ENCODE measurements at places on chromosomes 13 and 19.

DNA sequence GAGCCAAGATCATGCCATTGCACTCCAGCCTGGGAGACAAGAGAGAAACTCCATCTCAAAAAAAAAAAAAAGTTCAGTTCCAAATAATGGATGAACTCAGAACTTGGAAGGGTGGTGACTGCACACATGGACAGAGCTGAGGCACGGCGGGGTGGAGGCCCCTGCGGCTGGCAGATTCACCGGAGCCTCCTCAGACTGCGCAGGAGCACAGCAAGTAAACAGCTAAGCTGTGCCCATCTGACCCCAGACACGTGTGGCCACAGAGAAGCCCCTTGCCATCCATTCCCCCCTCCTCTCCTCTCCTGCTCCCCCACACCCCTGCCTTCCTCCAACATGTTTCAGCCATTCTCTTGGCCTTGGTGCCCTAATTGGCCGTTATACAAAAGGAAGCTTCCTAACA lies 15.6 kb upstream of the PROZ start:
- no peak for DNase-seq

DNA sequence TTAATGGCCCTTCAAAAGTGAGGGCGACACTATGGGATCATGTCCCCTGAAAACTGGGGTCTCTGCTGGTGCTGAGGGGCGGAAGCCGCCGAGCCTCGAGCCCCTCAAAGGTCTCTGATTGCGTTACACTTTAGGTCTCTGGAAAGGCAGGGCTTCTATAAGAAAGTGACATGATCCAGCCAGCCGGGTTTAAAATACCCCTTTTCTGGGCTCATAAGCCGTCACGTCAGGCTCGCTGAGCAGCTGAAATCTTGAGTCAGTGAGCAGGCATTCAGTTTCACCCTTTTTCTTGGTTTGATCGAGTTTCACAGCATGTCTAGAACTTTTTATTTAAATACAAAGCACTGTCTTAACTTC lies 600 bp upstream of the HMGB1 start:
- DNase-seq: peak; percentile 34

- no peak for DNase-seq
These were observed 69.2 kb downstream of the DHRS12 start for GRCh38 chr13:51734786-51735185.

- DNase-seq: peak; percentile 43
These were observed 36.8 kb downstream of the NFIX start for GRCh38 chr19:13031917-13032623.

DNA sequence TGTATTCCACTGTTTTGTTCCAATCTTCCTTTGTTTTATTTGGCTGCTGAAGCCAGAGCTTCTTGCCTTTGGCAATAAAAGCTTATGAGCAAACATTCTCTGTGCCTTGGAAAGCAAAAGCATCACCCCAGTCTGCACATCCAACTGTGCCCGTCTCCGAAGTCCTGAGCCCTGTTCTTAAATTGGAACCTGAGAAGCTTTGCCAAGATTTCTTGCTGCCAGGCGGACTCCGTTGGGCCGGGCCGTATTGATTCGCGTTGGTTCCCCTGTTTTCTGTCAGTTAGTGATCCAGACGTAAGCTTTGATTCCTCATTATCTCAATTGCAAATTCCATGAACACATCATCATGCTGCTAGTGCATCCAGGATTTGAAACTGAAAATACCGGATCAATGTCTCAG lies 793.0 kb downstream of the OLFM4 start:
- DNase-seq: no peak

GRCh38 chr13:102817907-102818306 lies 19.0 kb downstream of the BIVM start:
- peak; percentile 62 for DNase-seq

GRCh38 chr19:56066152-56067023 lies 54.7 kb downstream of the ZNF787 start:
- peak; percentile 46 for DNase-seq

DNA sequence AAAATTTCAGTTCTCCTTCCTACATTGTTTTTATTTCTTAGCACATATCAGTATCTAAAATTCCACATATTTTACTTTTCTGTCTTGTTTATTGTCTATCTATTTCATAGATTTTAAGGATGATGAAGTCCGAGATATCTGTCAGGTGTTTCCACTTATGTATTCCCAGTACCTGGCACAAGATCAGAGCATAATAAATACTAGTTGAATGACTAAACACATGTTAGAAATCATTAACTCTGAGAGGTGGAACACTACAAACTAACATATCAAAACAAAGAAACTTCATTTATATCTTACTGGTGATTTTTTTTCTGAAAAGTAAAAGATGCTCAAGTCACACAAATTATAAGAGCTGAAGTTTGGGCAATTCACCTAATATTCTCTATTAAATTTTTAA lies 1208.3 kb downstream of the PCDH9 start:
- DNase-seq: no peak

DNA sequence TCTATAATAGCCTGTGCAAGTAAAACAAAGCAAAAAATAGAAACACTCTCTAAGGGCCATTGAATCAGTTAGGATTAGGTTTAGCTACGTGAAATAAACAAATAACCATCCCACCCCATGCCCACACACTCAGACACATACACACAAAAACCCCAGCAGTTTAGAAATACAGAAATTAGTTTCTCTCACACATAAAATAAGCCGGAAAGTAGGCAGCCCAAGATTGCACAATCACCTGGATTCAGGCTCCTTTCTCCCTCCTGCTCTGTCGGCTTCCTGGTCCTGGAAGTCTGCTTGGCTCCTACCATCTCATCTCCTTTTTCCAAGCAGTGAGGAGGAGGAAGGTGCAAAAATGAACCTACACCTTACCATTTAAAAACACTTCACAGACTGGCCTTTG lies 22.6 kb upstream of the USP12 start:
- no peak for DNase-seq

DNA sequence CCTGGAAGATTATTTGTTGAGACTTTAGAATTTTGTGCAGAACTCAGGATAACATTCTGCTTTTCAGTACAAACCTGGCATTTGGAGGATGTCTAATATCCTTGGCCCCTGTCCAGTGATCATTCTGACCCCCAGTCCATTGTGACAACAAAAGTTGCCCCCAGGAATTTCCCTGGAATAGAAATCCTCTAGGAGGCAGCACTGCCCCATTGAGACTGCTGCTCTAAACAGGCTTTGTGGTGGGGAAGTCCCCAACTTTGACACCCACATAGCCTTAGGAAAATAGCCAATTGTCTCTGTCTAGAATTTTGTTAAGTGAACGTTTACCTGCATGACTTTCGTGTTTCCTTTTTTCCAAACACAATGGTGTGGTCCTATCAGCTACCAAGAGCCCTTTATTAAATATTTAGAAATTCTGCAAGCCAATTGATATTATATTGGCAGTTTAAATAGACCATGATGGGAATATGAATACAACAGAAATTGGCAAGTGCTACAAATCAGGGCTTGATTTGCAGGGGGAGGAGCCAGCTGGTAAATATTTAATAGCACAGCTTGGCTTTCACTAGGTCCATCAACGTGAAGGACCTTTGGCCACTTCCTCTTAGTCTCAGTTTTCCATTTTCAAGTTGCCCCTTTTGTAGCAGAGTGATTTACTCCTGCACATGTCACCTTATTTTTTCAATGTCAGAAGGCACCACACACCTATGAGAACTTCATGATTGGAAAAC lies 451.7 kb downstream of the EFNB2 start:
- DNase-seq: peak; percentile 78

DNA sequence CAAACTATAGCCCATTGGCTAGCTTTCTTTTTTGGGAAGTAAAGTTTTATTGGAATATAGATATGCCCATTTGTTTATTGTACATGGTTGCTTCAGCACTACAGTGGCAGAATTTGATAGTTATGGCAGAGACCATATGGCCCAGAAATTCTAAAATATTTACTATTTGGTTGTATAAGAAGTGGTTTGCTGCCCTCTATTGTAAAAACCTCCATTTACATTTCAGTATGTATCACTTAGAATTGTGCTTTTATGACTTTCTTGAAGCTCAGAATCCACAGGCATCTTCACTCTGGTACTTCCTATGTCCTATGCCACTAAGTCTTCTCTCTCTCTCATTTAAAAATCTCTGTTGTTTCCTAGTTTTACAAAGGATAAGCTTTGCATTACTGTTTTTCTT lies 37.7 kb downstream of the DLEU7 start:
- peak; percentile 47 for DNase-seq

DNA sequence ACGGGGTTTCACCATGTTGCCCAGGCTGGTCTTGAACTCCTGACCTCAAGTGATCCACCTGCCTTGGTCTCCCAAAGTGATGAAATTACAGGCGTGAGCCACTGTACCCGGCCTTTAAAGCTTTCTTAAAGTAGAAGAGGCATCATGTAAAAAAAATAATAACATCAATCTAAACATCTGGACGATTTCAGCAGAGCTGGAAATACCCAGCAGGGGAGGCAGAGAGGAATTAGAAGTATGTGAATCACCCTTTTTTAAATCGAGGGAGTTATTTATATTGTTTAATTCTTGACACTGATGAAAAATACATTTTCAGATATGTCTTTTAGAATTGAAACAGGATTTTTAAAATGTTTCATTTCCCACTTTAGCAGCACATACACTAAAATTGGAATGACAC lies 37.4 kb upstream of the MTIF3 start:
- peak; percentile 69 for DNase-seq

GRCh38 chr19:28424077-28424476 lies 788.9 kb downstream of the UQCRFS1 start:
- no peak for DNase-seq

DNA sequence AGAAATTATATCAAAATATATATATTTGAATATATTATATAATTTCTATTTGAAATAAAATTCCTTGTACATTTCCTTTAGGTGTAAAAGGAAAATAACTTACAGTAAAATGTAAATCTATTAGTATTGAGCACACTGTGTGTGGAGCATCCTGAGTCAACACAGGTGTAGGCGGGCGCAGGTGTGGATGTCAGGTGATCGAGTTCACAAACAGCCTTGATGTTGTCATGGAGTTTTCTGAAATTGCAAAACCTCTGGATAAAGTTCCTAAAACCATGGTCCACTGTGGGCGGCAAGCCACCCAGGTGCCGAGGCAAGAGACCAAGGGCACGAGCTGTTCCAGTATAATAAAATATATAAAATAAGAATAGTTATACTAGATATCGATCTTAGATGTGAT lies 27.7 kb upstream of the MCF2L start:
- DNase-seq: no peak

GRCh38 chr19:48874303-48875135 lies 2.3 kb downstream of the PPP1R15A start:
- DNase-seq: peak; percentile 44

- peak; percentile 59 for DNase-seq
These were observed 44.4 kb downstream of the TSHZ3 start for GRCh38 chr19:31304831-31305312.

DNA sequence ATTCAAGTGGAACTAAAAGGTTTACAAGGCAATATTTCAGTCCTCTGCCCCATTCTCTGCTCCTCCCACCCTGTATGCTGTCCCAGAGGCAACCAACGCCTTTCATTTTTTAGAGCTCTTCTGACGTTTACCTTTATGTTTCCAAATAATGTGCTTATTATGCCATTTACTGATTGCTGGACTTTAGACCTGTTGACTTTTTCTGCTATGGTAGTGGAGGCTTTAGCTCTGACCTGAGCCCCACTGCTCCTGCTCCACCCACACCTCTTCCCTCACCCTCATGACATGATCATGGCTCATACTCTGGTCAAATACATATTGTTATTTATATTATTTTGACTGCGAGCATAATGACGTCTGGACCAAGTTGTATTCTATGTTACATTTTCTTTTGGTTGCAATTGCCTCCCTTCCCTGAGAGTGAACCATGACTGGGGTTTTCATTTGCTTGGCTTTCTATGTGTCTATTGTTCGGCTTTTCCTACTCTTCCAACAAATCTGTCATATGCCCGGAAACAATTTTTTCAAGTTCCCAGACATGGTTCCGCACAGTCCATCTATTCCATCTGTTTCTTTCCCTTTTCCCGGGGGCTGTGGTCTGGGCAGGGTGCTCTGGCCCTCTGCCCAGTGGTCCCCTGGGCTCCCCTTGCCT lies 31.4 kb upstream of the GJB6 start:
- DNase-seq: no peak

- no peak for DNase-seq
These were observed 907 bp downstream of the ZNF569 start for GRCh38 chr19:37466277-37466797.

- no peak for DNase-seq
These were observed 177.2 kb downstream of the LMO7 start for GRCh38 chr13:75813323-75813722.

DNA sequence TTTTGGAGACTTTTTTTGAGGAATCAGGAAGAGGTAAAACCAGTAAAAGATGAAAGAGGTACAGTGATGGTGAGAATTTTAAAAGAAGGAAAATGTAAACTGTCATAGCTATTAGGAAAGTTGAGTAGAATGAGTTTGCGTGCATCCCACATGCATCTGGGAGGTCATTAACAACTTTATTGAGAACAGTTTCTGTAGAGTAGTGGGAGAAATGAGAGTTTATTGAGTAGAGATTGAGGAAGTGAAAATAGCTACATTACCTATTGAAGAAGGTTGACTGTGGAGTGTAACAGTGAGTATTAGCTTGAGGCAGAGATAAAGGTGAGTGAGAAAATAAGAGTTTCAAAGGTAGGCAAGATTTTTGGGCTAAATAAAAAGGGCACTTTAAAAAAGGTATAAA lies 38.7 kb downstream of the BRCA2 start:
- no peak for DNase-seq

DNA sequence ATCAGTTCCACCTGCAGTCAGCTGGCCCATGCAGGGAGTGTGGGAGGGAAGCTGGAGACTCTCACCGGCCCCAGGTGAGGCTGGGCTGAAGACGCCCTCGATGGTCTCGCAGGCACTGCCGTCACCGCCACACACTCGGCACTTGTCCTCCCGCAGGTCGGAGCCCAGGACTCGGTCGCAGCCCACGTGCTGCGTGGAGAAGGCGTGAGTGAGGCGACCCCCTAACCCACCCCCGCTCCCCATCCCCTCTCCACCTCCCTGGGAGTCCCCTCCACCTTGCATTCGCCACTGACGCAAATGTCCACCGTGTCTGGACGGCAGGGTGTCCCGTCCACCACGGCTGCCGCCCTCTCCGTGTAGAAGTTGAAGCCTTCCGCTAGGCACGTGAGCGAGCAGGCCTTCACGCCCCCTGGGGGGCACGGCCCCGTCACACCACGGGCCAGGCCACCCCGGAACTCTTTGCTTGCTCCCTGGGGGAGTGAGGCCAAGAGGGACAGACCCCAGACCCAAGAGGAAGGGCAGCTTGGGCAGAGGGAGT lies 12.0 kb upstream of the MYO1F start:
- no peak for DNase-seq

GRCh38 chr19:16589917-16590316 lies 17.7 kb upstream of the SLC35E1 start:
- no peak for DNase-seq

GRCh38 chr19:3243819-3244700 lies 19.6 kb downstream of the CELF5 start:
- peak; percentile 53 for DNase-seq

Measured in choroid plexus epithelial cell (primary cell).